ENCODE measurements at places on chromosomes 1 and 21. TPM values are rescaled to one million over a fixed set of nuclear protein-coding genes. Genes with fewer than 3 reads are reported as not detected.

Gene C1orf21
- 0.04 TPM for polyA plus RNA-seq

Gene MAP1LC3C
- not detected for polyA plus RNA-seq

Gene FAM163A
- not detected for polyA plus RNA-seq

Gene NID1
- polyA plus RNA-seq, result 0.06 TPM

Gene TOMM40L
- polyA plus RNA-seq, result 8.0 TPM

Gene FCRL5
- 80.1 TPM for polyA plus RNA-seq

Gene DIO1
- polyA plus RNA-seq, result not detected

Gene E2F2
- 1.6 TPM for polyA plus RNA-seq

GRCh38 chr1:224132901-224133300, 19.0 kb downstream of the FBXO28 start:
- no peak for DNase-seq

DNA sequence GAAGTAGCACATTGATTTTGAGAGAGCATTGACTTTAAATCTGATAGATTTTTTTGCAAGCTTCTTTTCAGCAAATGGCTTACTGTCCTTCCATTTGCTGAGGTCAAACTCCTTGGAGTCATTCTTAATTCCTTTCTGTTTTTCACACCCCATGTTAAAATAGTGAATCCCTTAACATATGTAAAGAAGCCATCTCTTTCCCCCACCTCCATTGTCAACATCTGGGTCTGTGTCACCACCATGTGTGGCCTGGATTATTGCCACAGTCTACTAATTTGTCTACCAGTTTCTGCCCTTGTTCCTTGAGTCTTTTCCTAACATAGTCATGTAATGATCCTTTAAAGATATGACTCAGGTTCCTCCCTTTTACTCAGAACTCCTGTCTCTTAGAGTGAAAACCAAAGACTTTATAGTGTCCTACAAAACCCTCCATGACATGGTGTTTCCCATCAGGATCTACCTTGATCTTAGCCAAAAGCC, 104.7 kb downstream of the ST6GALNAC3 start:
- no peak for DNase-seq

DNA sequence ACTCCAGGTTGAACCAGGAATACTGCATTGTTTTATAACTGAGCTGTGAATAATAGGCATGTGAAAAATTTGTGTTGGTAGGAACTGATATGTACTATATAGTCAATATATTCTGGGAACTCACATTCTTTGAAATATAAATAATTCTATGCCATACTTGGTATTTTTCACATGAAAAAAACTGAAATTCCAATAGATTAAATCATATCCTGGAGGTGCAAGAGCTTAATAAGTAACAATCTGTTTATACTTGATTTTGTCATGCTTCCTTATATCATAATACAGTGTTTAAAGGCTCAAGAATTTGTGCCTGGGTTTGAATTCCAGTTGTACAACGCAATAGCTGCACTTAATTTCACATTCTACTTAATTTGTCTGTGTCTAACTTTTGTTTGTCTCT, 387.0 kb downstream of the USP25 start:
- no peak for DNase-seq

GRCh38 chr1:46053734-46054133, 78.7 kb downstream of the PIK3R3 start:
- no peak for DNase-seq

GRCh38 chr1:155241841-155242264, 13.4 kb downstream of the ENTREP3 start:
- no peak for DNase-seq

GRCh38 chr1:199742547-199742946, 285.0 kb upstream of the NR5A2 start:
- no peak for DNase-seq

- no peak for DNase-seq
Observed at GRCh38 chr1:35555601-35556477, 1.4 kb downstream of the KIAA0319L start.

DNA sequence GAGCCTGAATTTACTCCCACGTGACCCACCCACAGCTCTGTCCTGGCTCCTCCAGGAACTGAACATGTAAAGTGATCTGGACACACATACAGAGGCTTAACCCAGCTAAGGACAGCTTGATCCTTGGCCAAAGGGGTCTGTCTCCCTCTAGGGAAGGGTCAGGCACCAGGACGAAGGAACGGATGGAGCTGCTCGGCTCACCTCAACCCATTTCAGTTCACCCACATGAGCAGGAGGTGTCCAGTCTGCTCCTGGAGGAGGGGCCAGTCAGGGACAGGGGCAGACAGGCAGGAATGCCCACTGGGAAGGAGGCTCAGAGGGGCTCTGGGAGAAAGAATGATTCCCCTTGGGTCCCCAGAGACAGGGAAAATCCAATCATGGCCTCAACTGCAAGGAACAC, 567.2 kb downstream of the PTPRU start:
- DNase-seq, result no peak

GRCh38 chr1:23111600-23112535, 56.8 kb downstream of the LUZP1 start:
- no peak for DNase-seq

- DNase-seq, result no peak
Observed at GRCh38 chr1:165056914-165057313, 299.6 kb downstream of the LMX1A start.

DNA sequence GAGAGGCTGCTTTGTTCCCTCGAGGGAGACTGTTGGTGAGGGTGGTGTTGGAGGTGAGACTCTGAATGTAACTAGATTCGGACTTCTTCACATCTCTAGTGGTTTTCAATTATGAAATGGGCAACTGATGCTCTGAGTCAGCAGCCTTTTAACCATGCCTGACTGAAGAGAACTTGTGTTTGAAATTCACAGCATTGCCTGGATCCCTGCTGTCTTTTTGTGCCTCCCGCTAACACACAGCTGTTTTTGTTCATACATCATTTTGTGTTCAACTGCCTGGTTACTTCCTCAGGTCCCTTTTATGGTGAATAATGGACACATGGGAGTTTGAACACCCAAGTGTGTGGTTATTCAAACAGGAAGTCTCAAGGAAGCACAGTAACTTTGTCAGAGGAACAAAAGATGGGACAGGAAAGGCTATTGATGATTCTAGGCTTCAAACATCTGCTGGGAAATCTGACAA, 16.8 kb downstream of the LAMC1 start:
- no peak for DNase-seq

DNA sequence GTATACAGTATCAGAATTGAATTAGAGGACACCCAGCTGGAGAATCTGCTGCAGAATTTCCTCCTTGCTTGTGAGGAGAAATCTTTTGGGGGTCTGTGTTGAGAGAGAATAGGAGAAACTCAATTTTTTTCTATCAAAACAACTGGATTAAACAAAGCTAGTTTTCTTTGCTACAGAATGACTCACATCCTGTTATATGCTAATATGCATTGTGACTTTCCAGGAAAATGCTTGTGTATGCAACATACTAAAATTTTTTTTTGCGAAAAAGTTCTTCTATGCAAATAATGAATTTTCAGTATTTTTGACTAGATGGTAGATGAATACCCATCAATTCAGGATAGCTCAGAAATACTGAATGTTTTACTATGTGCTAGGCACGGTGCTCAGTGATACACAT, 2.2 kb downstream of the VAMP4 start:
- no peak for DNase-seq

- DNase-seq, result no peak
Observed at GRCh38 chr1:53340660-53341520, 13.0 kb upstream of the LRP8 start.

- DNase-seq, result no peak
Observed at GRCh38 chr1:14737561-14738094, 139.1 kb downstream of the KAZN start.

DNA sequence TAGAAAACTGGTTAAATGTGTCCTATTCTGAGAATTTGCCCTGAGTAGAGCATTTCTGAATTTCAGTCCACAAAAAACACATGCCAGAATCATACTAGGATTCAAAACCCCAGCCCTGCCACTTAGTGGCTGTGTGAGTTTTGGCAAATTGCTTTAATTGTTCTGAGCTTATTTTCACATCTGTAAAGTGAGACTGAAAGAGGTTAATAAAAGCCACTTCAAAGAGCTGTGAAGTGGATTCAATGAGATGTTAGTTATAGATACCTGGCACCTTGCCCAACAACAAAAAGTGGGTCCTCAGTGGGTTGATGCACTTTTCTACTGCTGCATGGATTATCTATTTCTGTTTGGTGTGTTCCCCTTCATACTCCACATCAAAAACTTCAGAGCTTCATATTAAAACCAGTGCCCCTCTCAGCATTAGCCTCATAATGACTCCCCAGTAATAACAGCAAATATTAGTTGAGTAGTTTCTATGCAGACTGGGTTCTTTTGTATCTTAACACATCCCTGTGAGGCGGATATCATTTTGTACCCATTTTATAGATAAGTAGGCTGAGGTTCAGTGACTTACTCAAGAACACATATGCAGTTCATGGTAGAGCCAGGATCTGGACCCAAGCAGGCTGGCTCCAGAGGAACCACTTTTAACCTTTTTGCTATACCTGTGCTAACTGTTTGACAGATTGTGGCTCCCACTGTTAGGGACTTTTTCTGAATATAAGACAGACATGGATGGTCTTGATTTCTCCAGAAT, 14.2 kb upstream of the ADORA3 start:
- no peak for DNase-seq

- DNase-seq, result no peak
Observed at GRCh38 chr1:55472784-55473183, 257.6 kb upstream of the USP24 start.

DNA sequence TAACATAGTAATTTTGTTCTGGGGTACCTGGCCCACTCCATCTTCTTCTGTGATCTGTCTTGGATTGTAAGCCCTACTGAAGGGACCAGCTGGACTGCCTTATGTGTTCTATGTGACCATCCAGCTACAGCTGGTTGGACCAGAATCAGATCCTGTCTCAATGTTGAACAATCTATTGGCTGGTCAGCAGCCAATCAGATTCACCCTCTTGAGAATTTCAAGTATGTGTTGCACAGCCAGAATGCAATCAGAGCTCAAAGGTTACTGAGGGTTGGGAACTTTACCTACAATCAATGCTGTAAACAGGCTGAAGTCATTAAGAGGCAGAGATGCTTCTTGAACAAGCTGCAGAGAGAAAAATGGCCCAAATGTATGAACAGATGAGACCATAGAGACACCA, 61.9 kb downstream of the KCNC4 start:
- no peak for DNase-seq

DNA sequence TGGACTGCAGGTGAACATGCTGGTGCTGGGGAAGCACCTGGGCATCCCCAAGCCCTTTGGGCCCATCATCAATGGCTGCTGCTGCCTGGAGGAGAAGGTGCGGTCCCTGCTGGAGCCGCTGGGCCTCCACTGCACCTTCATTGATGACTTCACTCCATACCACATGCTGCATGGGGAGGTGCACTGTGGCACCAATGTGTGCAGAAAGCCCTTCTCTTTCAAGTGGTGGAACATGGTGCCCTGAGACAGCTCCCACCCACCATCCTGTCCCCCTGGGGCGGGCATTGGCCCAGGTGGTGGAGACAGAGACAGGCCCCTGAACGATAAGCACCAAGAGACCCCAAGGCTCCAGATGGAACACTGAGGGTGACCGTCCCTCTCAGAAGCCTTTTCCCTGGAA, 25.2 kb upstream of the PADI4 start:
- no peak for DNase-seq

DNA sequence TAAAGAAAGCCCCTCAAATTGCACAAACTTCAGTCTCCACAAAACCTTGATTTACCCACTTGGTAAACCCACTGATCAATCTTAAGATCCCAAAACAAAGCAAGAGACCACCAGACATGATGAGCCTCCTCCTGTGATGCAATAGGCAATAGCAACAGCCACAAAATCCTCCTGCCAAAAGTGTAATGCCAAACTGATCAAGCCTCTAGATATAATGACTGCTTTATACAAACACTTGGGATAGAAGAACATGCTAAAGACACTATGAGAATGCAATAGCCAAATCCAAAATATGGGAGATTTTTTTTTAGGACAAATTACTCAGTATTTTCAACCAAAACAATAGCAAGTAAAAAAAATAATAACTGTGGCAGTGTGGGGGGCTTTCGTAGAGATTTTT, 64.9 kb upstream of the PTGFRN start:
- DNase-seq, result no peak

DNA sequence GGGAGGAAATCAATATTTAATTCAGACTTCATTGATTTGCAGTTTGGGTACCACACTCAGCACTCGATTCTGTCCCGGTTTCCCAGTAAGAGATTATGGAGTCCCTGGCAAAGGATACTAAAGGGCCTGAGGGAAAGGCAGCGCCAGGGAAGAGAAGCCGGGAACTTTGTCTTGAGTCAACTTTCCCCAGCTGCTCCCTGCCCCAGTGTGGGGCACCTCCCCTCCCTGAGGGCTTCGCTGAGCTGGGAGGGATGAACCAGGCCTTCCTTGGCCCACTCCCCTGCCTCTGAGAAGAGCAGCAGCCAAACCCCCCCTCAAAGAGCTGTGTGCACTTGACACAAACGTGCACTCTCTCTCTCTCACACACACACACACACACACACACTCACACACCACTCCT, 32.6 kb downstream of the OPTC start:
- no peak for DNase-seq

DNA sequence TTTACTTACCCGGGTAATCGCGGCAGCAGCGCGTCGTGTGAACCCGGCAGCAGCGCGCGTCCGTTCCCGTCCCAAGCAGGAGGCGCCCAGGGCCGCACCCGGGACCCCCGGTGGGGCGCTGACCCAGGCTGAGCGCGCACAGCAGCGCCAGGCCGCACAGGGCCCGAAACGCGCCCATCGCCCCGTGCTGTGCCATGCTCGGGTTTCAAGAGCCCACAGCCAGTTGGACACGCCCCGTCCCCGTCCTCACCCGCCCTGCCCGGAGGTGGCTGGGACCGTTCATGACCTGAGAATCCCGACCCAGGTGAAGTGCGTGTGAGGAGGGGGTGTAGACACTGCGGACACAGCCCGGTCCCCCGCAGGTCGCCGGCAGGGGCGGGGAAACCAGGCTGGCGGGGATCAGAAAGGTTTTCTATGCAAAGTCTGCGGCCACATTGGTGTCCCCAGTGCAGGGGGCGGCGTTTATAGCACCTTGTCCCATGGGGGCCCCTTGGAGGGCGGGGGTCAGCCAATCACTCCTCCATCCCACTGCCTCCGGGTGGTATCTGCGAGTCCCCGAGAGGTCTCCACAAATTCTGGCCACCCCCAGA, at the start of gene TNFRSF18:
TNFRSF18 (minus strand) TSS at position 217 of the 590 bp plus-strand sequence; CDS start at position 196, 21 bp downstream.
- peak; percentile 72 for DNase-seq

- peak; percentile 15 for DNase-seq
Observed at GRCh38 chr1:35539073-35539823, 18.0 kb downstream of the KIAA0319L start.

- no peak for DNase-seq
Observed at GRCh38 chr1:53482441-53483153, 23.4 kb downstream of the DMRTB1 start.

DNA sequence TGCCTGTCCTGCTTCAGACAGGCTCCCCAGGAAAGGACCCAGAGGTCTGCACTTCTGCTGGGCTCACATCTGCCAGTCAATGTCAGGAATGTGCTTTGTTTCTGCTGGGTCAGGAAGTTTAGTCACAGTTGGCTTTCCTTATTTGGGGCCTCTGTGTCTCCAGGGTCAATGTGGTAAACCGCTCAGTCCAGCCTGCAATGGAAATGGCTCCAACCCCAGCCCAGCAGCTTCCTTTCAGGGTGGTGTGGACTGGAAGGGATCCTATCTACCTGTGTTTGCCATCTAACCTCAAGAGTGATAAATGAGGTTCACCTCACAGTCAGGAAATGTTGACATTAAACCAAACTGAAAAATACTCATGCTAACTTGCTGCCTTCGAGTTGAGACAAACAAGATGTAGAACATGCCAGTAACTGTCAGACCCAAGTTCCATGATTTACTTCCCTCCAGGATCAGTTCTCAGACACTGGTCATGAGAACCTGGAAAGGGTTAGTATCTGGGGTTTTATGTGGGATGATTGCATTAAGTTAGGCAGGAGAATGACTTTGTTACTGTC, 20.3 kb downstream of the ENO1 start:
- DNase-seq, result no peak

GRCh38 chr1:188128761-188129160, 1300.0 kb downstream of the PLA2G4A start:
- no peak for DNase-seq

All from B cell (primary cell).